K562 (cell line): ENCODE measurements at places on chromosomes 11 and 22.

- H3K27ac ChIP-seq, result no peak overlapping the region
- H3K4me3 ChIP-seq, result no peak overlapping the region
- peaks cover 8% of the 10 kb centered on the region for H3K27me3 ChIP-seq
These were observed 105.6 kb upstream of the ALDH3B2 start for GRCh38 chr11:67780056-67780455.

DNA sequence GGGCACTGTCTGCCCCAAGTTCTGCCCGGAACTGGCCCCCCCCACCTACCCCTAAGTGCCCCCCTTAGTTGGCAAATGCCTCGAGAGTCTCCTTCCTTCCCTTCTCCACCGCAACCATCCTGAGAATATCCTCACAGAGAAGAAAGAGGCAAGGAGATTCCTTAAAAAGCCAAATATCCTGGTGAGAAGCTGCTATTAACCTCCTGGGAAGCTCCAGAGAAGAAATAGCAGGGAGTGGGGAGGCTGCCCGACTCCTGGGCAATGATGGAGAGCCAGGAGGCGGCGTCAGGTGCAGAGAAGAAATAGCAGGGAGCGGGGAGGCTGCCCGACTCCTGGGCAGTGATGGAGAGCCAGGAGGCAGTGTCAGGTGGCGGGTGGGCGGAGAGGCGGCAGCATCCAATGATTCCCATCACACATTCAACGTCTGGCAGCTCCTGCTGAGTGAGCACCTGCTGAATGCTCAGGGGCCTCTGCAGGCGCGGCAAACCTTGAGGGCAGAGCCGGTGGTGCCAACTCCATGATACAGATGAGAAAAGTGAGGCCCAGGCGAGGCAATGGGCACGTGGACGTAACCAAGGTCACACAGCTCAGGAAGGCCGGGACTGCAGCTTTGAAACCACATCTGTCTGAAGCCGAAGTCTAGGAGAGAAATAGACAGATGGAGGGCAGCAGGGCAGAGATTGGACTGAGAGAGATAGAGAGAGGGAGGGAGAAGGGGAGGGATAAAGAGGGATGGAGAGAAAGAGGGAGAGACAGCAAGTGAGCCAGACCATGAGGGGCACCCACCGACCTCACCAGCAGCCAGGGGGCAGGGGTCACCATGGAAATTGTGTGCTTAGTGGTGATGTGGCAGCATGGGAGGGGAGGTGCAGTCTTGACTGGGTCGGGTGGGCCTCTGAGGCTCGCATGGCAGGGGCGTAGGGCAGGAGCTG, 58.3 kb downstream of the CYTH4 start:
- no peaks in the 10 kb centered on the region for H3K36me3 ChIP-seq
- DNase-seq, result no peak
- no peaks in the 10 kb centered on the region; the same call in 2 of the 3 replicates for H3K4me1 ChIP-seq
- peaks cover 35% of the 10 kb centered on the region for H3K27me3 ChIP-seq
- no peak overlapping the region for H3K27ac ChIP-seq

DNA sequence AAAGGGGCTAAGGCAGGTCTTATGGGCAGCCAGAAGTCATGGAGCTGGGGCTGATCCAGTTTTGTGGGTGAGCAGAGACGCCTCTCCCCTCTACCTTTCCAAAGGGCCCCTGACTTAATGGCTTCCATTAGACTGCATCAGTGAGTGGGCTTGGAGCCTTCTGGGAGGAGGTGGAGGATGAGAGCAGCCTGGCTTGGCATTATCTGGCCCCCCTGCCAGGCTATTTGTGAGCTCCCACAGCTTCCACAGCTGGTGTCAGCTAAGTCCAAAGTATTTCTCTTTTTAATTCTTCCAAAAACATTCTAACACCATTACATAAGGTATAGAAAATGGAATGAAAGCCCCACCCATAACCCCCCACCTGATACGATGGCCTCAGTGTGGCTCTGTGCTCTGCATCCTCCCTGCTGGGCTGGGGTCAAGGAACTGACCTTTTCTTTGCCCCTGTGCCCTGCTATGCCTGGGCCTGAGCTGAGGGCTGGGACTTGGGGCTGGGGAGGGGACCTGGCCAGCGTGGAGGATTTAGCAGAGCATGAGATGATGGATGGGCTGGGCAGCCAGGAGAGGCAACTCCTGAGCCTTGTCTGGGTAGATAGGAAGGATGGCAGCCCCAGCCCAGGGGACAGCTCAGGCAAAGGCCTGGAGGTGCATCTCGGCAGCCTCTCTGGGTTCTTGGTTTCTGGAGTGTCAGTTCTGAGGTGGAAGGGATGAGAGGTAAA, 4.0 kb downstream of the AIFM3 start:
- no peaks in the 10 kb centered on the region for H3K36me3 ChIP-seq
- no peak overlapping the region for H3K27ac ChIP-seq
- no peak for DNase-seq
- H3K27me3 ChIP-seq, result peaks cover 50% of the 10 kb centered on the region
- H3K4me1 ChIP-seq, result peaks cover 45% of the 10 kb centered on the region

DNA sequence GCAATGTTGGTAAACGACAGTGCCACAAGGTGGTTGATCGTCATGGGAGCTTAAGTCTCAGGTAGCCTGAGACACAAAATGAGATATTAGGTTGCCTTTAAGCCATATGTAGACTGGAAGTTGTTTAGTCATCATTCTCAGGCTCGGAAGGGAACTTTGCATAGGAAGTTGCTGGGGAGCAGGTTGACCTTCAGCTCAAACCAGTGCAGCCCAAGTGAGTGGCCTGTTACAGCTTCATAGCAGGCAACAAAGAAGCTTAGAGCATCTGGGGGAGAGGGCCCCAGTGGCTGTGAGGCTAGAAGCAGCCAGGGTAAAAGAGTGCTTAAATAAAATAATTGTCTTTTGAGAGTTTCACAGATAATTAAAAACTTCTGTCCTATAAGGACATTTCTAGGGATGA, 404.0 kb downstream of the GUCY1A2 start:
- DNase-seq, result no peak
- no peak overlapping the region for H3K4me3 ChIP-seq
- no peak overlapping the region for H3K27ac ChIP-seq
- H3K27me3 ChIP-seq, result no peaks in the 10 kb centered on the region
- no peaks in the 10 kb centered on the region for H3K4me1 ChIP-seq

GRCh38 chr11:88414385-88414861, 76.9 kb upstream of the CTSC start:
- no peaks in the 10 kb centered on the region for H3K36me3 ChIP-seq
- H3K4me1 ChIP-seq, result peaks cover 15% of the 10 kb centered on the region
- no peaks in the 10 kb centered on the region for H3K27me3 ChIP-seq
- no peak for DNase-seq

DNA sequence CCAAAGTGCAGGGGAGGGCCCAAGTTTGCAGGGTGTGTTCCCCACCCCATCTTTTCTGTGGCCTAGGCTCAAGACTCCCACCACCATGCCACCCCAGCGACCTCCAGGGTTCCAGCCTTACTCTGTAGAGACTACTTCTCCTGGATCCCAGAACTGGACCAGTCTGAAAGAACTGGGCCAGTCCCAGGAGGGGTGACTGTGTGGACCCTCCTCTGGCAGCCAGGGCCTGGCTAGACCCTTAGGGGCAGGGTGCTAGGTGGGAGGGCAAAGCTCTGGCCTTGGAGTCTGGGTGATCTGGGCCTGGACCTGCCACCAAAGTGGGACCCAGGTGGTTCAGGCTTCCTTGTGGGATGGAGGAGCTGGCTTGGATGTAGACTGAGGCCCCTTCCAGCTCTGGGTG, 41.8 kb upstream of the ACCSL start:
- H3K27ac ChIP-seq, result no peak overlapping the region
- no peak overlapping the region for H3K4me3 ChIP-seq
- H3K4me1 ChIP-seq, result no peaks in the 10 kb centered on the region
- H3K27me3 ChIP-seq, result peaks cover 13% of the 10 kb centered on the region
- DNase-seq, result no peak

GRCh38 chr11:1151366-1152315, 6.1 kb upstream of the MUC5AC start:
- no peaks in the 10 kb centered on the region for H3K36me3 ChIP-seq
- no peaks in the 10 kb centered on the region for H3K4me1 ChIP-seq
- H3K27ac ChIP-seq, result no peak overlapping the region

DNA sequence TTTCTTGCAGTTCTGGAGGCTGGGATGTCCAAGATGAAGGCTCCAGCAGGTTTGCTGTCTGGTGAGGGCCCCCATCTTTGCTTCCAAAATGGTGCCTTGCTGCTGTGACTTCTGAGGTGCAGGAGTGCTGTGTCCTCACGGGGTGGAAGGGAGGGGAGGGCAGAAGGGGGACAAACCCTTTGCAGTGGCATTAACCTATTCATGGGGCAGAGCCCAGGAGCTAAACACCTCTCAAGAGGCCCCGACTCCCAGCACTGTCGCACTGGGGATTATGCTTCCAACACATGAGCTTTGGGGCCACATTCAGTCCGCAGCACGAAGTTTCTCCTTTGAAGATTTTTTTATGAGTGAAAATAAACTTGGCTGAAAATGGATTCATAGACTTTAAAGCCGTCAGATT, 25.5 kb upstream of the OSBPL5 start:
- no peak for DNase-seq
- H3K36me3 ChIP-seq, result no peaks in the 10 kb centered on the region
- no peaks in the 10 kb centered on the region for H3K27me3 ChIP-seq
- no peaks in the 10 kb centered on the region; the same call in 2 of the 3 replicates for H3K4me1 ChIP-seq

GRCh38 chr11:5521540-5521939, 5.0 kb upstream of the UBQLNL start:
- H3K4me3 ChIP-seq, result no peak overlapping the region
- DNase-seq, result no peak
- no peaks in the 10 kb centered on the region for H3K36me3 ChIP-seq
- H3K27me3 ChIP-seq, result no peaks in the 10 kb centered on the region
- no peak overlapping the region for H3K27ac ChIP-seq
- H3K4me1 ChIP-seq, result no peaks in the 10 kb centered on the region

- H3K4me1 ChIP-seq, result peaks cover 13% of the 10 kb centered on the region; the same call in 2 of the 3 replicates
- no peak overlapping the region for H3K27ac ChIP-seq
- no peak overlapping the region for H3K4me3 ChIP-seq
- DNase-seq, result no peak
These were observed 32.8 kb downstream of the OR2AT4 start for GRCh38 chr11:75063741-75064314.

DNA sequence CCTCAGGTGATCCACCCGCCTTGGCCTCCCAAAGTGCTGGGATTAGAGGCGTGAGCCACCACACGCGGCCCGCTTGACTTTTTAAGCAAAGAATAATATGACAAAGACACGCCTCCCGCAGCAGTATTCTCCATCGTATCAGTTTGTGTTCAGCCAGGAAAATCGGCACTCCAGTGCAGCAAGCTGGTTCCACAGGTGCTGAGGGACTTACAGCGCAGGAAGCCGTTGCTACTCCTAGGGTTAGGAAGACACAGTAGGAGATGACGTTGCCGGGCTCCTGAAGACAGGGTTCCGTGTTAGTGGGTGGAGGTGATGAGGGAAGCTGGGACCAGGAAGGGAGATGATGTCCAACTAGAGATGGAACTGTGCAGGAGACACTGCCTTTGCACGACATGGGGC, 65.8 kb upstream of the CECR2 start:
- no peak overlapping the region for H3K4me3 ChIP-seq
- peaks cover 12% of the 10 kb centered on the region; the same call in 2 of the 3 replicates for H3K27me3 ChIP-seq
- DNase-seq, result no peak
- no peaks in the 10 kb centered on the region for H3K4me1 ChIP-seq

GRCh38 chr11:38416141-38416540, 1818.1 kb upstream of the RAG2 start:
- DNase-seq, result no peak
- no peaks in the 10 kb centered on the region for H3K36me3 ChIP-seq
- no peaks in the 10 kb centered on the region for H3K27me3 ChIP-seq
- H3K27ac ChIP-seq, result no peak overlapping the region
- H3K4me1 ChIP-seq, result no peaks in the 10 kb centered on the region
- H3K4me3 ChIP-seq, result no peak overlapping the region

GRCh38 chr11:78789375-78789774, 214.7 kb upstream of the NARS2 start:
- H3K27ac ChIP-seq, result no peak overlapping the region
- no peak for DNase-seq
- no peaks in the 10 kb centered on the region for H3K27me3 ChIP-seq
- H3K36me3 ChIP-seq, result no peaks in the 10 kb centered on the region
- H3K4me1 ChIP-seq, result 0 out of 2 replicates have a peak, but pooled peaks cover 3% of the 10 kb centered on the region

DNA sequence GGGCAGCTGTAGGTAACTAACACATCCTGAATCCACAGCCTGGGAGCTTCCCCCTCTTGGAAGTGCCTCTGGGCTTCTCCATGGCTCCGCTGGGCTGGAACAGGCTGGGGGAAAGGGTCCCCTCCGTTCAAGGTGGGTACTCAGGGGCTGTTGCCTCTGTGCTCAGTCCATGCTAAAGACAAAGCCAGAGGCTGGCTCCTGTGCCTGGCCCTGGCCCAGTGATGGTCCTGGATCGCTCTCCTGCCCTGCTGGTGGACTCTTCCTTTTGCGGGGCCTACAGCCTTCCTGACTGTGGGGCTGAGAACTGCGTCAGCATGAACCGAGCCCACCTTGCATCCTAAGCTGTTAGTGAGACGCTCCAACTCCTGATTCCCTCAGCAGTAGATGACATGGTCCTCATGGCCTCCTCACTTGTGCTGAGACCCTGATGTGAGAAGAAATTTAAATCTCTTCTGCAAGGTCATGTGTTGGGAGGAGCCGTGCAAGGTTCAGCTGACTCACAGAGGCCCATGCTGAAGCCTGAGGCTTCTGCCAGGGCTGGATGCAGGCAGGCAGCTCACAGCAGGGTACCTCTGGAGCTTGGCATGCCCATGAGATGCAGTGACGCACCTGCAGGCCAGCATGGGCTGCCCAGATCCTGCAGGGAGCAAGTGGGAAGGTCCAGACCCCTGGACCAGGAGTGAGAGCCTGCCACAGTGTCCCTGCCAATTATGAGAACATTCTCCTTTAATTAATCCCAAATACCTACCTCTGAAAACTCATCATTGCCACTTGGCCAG, 1285.5 kb downstream of the TBC1D22A start:
- no peaks in the 10 kb centered on the region for H3K36me3 ChIP-seq
- no peak overlapping the region for H3K27ac ChIP-seq
- no peak for DNase-seq

GRCh38 chr11:72573072-72573854, 101.0 kb downstream of the PDE2A start:
- DNase-seq, result peak; percentile 80
- no peaks in the 10 kb centered on the region for H3K36me3 ChIP-seq
- no peaks in the 10 kb centered on the region for H3K4me1 ChIP-seq

DNA sequence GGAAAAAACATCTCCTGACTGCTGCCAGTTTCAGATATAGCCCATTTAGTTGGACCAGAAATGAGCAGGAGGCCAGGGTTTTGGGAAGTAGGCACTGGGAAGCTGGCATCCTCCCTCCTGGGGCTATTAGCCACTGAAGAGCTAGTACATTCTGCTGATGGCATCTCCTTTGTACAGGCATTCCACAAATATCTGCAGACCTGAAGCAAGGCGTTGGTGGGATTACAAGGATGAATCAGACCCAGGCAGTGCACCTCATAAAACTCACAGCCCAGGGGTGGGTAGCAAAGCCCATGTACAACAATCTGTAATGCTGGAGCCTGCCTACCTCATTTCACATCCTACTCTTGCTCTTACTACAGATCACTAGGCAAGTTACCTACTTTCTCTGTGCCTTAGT, 27.5 kb upstream of the POU2AF1 start:
- no peak overlapping the region for H3K27ac ChIP-seq
- no peak overlapping the region for H3K4me3 ChIP-seq
- no peaks in the 10 kb centered on the region for H3K4me1 ChIP-seq
- no peak for DNase-seq
